ENCODE measurements at places on chromosomes 4 and X.

GRCh38 chr4:94413085-94413840 lies 38.5 kb upstream of the PDLIM5 start:
- DNase-seq: no peak

GRCh38 chr4:142516686-142517526 lies 329.2 kb downstream of the INPP4B start:
- DNase-seq: peak; percentile 60

GRCh38 chr4:156378033-156378665 lies 424.5 kb upstream of the CTSO start:
- no peak for DNase-seq

- no peak for DNase-seq
These were observed 190.6 kb downstream of the CEP135 start for GRCh38 chr4:56139241-56139827.

DNA sequence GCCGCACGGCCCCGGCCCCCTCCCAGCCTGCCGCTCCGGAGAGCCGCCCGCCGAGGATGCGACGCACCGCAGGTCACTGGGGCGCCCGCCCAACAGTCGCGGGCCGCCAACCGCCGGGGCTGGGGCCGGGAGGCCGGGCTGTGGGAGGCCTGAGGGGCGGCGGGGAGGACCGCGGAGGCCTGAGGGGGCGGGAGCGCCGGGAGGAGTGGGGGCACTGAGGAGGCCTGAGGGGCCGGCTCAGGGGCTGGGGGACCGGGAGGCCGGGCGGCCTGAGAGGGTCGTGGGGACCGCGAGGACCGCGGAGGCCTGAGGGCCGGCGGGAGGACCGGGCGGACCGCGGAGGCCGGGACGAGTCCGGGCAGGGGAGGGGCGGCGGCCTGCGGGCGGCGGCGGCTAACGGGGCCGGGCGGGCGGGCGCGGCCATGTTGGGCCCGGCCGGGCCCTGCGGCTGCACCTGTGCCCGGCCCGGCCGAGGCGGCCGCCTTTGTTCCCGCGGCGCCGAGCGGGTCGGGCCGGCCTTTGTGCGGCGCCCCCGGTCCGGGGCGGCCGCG lies 353 bp downstream of the NSD2 start:
- no peak for DNase-seq

GRCh38 chrX:110008011-110008635 lies 5.2 kb downstream of the TMEM164 start:
- no peak for DNase-seq

DNA sequence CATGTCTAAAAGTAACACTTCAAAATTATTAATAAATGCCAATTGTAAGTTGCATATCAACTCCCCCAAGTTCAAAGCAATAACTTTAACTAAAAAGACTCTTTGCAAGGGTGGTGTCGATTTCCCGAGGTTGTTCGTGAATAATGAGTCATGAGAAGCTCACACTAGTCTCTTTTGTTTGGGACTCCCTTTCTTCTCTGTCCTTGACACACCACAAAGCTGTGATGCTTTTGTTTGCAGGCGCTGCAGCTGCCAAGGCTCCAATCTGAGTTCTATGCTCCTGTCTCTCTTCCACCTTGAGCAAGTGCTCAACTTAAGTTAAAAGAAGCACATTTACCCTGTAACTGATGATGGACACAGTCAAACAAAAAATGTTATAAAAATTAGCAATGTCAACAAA lies 65.9 kb downstream of the FAT1 start:
- DNase-seq: no peak

DNA sequence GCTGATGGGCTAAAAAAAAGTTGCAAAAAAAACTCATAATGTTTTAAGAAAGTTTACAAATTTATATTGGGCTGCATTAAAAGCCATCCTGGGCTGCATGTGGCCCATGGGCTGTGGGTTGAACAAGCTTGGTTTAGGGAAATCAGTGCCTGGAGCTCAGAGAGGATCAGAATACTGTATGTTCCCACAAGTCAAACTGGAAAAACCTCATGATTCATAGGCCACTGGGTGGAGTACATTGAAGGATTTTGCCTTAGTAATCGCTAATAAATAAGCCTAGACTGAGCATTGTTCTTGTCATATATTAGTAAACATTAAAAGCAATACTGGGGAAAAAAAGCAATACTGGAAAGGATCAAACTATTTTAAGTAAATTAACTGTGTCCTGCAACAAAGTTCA lies 246.3 kb upstream of the TAPT1 start:
- no peak for DNase-seq

DNA sequence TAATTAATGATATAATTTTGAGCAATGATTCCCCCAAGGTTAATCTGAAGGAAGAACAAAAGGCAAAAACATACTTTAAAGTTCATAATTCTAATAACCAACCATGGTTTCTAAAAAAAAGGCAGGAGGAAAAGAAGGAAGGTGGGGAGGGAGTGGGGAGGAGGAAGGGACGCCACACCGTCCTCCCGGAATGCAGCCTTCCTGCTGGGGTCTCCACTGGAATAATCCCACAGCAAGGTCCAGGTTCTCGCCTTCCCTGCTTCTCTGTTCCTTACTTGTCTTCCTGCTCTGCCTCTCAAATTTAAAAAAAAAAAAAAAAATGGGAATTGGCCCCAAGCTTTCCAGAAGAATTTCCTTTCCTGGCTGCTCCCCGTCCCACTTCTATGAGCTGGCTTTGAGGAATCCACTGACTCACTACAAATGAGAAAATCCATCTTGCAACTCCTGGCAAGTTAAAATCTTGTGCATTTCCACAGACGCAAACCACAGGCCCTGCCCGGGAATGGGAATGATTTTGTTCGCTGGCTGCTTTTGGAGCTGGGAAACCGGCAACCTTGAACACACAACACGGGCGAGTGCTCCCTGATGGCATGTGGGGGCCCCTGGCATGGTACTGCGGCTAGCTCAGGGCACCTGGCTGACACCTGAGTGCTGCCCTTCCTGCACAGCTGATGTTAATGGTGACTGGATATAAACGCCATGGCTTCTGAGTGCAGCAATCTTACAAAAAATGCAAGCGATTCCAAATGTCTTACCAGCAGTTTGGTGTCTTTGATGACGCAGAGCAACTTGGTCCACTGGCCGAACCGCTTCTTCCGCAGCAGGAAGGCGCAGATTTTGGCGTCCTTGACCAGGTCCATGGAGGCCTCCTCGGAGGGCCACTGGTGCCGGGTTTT lies 97.0 kb downstream of the AFAP1 start:
- DNase-seq: peak; percentile 98
